Ureter (tissue), 1 donor: ENCODE measurements at places on chromosomes 2 and 18. TPM values are rescaled to one million over a fixed set of nuclear protein-coding genes. Genes with fewer than 3 reads are reported as not detected.

- no peak for DNase-seq
These were observed 258.0 kb downstream of the MTX2 start for GRCh38 chr2:176526995-176527901.

DNA sequence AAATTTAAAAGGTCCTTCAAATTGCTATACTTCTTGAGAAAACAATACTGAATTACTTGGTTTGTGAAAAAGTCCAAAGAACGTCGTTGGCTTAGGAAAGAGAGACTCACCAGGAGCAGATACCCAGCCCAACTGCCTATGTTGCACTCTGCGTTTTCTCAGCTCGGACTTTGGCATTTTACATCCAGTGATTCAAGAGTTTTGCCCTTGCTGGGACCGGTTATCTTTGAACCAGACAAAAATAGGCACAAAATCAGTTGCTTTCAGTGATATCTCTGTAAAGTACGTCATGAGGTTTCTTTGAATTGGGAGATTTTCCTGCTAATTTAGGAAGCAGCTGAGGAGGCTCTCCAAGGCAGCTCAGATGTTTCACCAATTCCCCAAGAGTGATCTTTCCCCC is 29.3 kb downstream of the FHOD3 start:
- DNase-seq, result no peak

The UGT1A4 gene
- total RNA-seq, result 23.2 TPM

- DNase-seq, result no peak
These were observed 13.4 kb downstream of the AMMECR1L start for GRCh38 chr2:127872354-127872753.

- peak; percentile 63 for DNase-seq
These were observed 16.4 kb downstream of the KCNIP3 start for GRCh38 chr2:95313296-95314131.

DNA sequence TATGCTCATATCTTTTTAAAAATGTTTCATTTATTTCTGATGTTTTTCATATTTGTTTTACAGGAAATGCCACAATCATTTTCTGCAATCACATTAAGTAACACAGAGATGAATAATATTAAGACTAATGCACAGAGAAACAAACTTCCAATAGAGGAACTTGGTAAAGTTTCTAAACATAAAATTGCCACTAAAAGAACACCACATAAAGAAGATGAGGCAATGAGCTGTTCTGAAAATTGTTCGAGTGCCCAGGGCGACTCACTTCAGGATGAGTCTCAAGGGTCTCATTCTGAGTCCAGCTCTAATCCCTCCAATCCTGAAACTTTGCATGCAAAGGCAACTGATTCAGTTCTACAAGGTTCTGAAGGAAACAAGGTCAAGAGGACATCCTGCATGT is 70.4 kb downstream of the APLF start:
- DNase-seq, result no peak

DNA sequence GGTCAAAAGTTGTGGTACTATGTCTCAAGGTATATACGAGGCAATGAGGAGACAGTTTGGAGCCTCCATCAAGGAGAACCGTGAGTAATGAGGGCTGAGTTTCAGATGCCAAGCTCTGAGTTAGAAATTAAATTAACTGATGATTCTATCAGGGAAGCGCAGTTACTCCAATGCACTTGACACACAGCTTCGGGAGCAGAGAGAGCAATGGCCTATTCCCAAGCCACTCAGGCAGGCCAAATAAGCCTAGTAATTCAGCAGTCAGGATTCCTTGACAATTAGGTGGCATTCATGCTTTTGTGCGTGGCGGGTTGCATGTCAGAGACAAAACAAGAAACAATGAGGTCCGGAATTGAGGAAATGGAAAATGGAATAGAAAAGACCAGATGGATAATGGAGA is 123.2 kb downstream of the MMADHC start:
- DNase-seq, result no peak

DNA sequence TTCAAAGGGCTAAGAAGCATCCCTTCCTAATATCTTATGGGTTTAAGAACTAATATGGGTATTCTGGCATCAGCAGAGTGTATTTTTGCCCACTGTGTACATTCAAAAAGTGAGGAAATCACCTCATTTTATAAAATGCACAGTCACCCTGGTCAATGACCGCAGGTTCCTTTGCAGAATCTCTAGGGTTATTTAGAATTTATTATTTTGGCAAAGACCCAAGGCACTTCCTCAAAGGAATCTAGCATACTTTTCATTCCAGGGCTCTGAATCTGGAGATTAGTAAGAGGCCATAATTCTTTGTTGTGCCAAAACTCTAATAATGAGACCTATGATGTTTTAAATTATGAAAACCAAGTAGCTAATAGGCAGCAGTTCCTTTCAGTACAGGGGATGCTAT is 27.2 kb upstream of the CDH2 start:
- no peak for DNase-seq

The DPP10 gene
- total RNA-seq, result 1.0 TPM

- no peak for DNase-seq
These were observed 453.0 kb downstream of the ARHGAP15 start for GRCh38 chr2:143582046-143582747.

DNA sequence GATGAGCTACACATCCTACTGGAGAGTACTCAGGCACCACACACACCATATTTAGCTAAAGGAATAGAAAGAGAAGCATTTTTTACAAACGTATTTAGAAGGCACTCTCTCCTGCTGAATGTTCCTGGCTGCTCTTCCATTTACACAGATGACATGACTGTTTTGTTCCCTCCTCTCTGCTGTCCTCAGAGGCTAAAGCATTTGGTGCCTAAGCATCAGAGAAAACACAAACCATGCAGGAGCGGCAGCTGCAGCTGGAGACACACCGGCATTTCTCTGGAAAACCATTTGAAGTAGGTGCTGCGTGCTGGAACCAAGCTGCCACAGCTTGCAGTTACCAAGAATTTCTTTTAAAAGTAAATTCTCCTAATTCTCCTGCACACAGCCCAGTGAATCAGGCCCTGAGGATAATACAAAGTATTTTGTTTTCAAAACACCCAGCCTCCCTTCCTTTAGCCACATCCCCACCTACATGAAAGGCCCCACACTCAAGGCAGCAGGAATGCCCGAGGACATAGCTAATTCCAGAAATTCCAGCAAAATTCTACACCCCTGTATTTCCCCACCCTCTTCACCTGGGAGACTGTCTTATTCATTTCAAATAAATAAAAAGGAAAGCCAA is 488.9 kb upstream of the SOX11 start:
- DNase-seq, result no peak

DNA sequence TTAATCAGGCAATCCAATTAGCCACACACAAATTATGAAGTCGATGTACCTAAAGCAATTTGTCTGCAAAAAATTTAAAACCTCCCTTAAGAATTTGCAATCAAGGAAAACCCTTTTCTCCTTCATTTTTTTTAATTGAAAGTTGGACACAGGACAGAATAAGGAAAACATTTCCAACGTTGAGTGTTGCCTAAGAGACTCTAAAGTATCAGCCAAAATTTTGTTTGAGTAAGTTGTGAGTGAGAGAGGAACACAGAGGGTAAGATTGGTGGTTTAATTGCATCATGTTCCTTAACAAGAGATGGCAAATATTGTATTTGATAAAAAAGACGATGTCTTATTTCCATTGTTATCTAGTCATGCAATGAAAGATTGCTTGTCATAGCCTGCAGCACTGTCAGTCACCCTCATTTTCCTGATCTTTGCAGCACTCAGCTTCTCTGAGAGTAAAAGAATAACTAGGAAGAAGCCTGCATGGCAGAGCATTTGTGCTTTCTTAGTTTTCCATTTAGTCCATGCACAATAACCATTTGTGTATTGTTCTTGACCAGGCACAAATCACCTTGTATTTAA is 115.5 kb downstream of the ICOS start:
- no peak for DNase-seq

- DNase-seq, result no peak
These were observed 182.1 kb downstream of the OSR1 start for GRCh38 chr2:19176172-19176852.

- peak; percentile 43 for DNase-seq
These were observed 67.2 kb downstream of the LRRFIP1 start for GRCh38 chr2:237694415-237695194.

DNA sequence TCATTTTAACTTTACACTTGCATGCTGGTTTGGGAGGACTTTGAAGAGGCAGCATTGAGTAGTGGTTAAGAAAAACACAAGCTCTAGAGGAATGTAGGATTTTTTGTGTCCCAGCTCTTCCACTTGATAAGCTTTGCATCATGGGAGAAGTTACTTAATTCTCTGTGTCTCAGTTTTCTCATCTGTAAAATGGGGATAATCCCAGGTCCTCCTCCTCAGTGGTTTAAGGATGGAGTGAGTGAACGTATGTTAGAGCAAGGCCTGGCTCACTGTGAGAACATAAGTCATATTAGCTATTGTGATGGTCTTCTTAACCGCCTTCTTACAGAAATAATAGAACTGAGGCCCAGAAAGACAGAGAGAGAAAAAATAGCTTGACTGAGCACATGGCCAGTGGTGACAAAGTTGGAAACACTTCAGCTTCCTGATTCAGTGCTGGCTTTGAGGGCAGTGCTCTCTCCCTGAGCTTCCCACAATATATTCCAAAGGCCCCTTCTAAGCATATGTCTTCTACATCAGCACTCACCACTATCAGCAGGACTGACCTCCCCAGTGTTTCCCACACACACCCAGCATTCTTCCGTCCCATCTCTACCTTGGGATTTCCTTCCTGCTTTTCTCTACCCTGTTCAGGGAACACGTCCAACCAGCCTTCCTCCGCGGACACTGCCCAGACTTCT is 214.9 kb upstream of the TNP1 start:
- DNase-seq, result no peak

The SAG gene
- not detected for total RNA-seq

- DNase-seq, result no peak
These were observed 42.2 kb downstream of the THNSL2 start for GRCh38 chr2:88212251-88212790.

- no peak for DNase-seq
These were observed 11.4 kb downstream of the THNSL2 start for GRCh38 chr2:88181511-88181910.

- no peak for DNase-seq
These were observed 174.4 kb upstream of the SPHKAP start for GRCh38 chr2:228355897-228356296.

The EFHD1 gene
- total RNA-seq, result 15.9 TPM
